Cardiac septum (tissue), 1 donor: ENCODE measurements at places on chromosomes 6 and 20.

GRCh38 chr6:24872779-24873178 is 63.0 kb downstream of the RIPOR2 start:
- DNase-seq: no peak

- DNase-seq: no peak
Measured at GRCh38 chr6:133169901-133170300, 71.3 kb upstream of the EYA4 start.

GRCh38 chr6:160328447-160328846 is 19.7 kb upstream of the SLC22A3 start:
- DNase-seq: no peak

DNA sequence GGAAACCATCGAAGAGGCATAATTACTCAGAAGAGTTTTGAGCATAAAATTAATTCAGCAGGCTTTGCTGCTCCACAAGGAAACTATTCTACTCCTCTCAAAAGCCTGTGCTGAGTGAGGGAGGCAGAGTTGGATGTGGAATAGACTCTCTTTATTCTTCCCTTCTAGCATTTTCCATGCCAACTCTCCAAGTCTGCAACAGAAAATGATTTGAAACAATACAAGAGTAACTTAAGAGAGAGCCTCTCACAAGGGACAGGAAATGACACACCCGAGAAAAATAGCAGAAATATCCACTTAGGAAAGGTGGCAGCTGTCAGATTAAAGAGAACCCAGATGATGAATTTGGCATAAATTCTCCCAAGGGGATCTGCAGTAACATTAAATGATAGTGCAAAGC is 26.3 kb upstream of the LAMP5 start:
- DNase-seq: no peak

GRCh38 chr20:8425016-8425415 is 292.9 kb downstream of the PLCB1 start:
- DNase-seq: no peak

- no peak for DNase-seq
Measured at GRCh38 chr6:139294090-139294489, 2.3 kb upstream of the TXLNB start.

GRCh38 chr6:38773338-38773737 is 58.2 kb downstream of the DNAH8 start:
- no peak for DNase-seq

DNA sequence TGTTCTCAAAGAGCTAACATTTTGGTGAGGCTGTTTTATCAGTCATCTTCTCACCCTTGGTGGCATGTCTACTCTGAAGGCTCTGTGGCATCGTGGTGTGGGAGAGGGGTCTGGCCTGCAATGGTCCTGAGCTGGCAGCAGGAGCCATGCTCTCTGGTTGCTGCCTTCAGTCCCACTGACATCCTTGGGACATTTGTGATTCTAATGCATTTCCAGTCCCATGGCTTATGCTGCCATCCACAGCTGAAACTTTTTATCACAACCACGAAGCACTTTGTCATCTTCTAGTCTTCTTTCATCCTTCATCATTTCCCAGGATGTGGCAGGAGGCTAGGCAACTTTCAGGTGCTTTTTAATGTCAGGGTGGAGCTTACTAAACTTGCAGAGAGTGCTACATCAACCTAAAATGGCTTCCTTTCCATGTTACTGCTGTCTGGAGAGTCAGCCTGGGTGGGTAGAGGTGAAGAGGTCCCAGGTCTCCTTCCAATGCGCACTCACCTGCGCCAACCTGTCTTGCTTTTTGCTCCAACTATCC is 77.1 kb downstream of the GPR63 start:
- DNase-seq: no peak

DNA sequence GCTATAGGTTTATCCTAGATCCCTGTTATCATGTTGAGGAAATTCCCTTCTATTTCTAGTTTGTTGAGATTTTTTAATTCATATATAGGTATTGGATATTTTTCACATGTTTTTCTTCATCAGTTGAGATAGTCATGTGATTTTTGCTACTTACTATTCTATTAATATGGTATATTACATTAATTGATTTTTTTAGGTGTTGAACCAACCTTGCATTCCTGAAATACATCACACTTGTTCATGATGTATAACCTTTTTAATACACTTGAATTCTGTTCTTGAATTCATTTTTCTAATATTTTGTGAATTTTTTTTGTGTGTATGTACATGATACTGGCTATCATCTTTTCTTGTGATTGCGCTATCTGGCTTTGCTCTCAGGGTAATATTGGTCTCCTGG is 25.5 kb upstream of the CAP2 start:
- no peak for DNase-seq
